Activated CD4-positive, alpha-beta T cell treated with anti-CD3 and anti-CD28 coated beads, Interleukin-2, Interleukin-4, amounts not matched to agents 100 ng/mL and 50 ng/mL, durations not matched to agents 16 hours and 8 hours (primary cell): ENCODE measurements at places on chromosomes 2 and 18.

DNA sequence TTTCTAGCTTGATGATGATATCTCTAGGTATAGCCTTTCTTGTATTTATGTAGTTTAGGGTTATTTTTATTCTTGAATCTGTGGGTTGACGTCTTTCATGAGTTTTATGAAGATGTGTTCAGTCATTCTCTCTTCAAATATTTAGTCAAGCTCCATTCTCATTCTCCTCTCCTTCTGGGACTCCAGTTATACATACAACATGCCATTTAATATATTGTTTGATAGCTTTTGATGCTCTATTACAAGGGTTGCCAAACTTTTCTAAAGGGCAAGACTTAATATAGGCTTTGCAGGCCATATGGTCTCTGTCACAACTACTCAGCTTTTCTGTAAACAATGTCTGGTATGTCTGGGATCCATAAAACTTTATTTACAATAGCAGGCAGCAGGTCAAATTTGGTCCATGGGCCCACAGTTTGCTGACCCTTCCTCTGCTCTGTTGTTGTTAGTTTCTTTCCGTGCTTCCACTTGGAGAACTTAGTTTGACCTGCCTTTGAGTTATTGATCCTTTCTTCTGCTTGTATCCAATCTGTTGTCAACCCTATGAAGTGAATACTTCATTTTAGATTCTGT, 40.6 kb upstream of the GPAT2 start:
- DNase-seq: no peak

GRCh38 chr18:6627645-6628044, 101.9 kb upstream of the ARHGAP28 start:
- DNase-seq: no peak

DNA sequence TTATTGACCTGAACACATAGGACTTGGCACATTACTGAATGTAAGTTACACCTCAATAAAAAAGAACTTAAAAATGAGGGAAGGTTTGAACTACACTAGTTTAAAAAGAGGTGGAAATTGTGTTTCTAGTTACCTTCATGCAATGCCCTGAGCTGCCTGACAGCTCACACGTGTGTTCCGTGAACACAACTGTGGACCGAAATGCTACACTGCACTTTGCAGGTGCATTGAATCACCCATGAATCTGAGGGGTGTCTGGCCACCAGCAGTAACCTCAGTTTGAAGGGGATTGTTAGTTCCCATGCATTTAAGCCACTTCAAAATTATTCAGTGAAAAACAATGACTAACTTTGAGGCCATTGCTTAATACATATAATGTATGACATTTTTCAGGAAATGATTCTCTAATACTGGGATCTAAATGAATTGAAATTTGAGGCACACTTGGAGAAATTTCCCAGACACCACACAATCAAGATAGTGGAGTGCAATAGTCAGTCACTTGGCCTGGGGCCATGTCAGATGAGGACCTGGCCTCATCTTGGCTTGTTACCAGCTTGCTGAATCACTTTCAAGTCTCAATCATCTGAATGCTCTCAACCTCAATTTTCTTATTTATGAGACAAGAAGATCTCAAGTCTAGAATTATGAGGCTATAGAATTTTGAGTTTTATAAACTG, 59.3 kb downstream of the MYL12B start:
- no peak for DNase-seq

DNA sequence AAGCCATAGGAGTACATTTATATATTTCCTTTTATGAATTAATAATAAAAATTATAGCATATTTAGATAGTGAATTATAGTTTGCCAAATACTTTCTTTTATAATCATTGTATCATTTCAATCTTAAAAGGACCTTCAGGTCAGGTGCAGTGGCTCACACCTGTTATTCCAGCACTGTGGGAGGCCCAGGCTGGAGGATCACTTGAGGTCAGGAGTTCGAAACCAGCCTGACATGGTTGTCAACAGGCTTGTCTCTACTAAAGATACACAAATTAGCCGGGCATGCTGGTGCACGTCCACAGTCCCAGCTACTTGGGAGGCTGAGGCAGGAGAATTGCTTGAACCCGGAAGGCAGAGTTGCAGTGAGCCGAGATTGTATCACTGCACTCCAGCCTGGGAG, 19.7 kb downstream of the APOB start:
- no peak for DNase-seq
